ENCODE measurements at places on chromosomes 13 and 19.

DNA sequence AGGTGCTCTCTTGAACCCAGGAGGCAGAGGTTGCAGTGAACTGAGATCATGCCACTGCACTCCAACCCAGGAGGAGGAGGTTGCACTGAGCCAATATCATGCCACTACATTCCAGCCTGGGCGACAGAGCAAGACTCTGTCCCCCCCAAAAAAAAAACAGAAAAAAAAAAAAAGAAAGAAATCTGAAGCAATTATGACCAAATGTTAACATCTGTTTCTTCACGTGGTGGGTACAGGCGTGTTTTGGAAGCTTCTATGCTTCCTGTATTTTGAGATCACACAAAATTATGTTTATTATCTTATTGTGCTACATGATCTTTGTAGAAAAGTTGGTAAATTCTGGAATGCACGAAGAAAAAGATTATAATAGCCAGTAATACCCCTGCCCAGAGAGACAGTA lies 2.7 kb upstream of the ACP5 start:
- DNase-seq, result no peak

DNA sequence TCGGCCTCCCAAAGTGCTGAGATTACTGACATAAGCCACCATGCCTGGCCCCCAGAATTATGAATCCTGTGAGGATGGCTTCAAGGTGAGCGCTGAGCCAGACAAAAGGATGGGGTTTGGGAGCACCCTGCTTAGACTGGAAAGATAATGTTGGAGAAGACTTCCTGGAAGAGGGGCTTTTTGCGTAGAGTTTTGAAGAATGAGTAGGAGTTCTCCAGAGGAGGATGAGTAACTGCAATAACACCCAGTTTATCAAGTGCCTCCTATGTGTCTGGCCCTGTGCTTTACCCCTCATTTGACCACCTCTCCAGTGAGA lies 641 bp upstream of the GDF15 start:
- DNase-seq, result no peak

DNA sequence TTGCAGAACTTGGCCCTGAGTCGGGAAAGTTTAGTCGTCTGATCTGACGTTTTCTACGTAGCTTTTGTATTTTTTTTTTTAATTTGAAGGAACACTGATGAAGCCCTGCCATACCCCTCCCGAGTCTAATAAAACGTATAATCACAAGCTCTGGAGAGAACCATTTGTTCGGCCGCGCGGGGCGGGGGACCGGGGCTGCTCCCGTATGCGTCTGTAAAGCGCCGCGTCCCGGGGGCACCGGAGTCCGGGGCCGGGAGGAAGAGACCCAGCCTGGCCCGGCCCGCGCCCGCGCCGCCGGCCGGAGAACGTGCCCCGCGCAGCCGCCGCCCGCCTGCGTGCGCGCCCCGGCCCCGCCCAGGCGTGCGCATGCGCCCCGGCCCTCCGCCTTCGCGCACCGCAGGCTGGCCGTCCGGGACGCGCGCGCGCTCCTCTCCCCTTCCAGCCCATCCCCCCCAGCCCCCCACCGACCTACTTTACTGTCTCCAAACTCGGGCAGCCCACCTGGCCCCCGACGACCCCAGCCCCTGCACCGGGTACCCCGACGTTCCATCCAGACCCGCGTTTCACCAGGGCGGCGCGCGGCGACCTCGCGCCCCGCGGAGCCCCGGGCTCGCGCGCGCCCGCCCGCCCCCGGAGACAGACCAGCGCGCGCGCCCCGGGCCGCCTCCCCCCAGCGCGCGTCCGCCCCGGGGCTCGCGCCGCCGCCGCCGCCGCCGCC lies 785 bp upstream of the USF2 start:
- no peak for DNase-seq

DNA sequence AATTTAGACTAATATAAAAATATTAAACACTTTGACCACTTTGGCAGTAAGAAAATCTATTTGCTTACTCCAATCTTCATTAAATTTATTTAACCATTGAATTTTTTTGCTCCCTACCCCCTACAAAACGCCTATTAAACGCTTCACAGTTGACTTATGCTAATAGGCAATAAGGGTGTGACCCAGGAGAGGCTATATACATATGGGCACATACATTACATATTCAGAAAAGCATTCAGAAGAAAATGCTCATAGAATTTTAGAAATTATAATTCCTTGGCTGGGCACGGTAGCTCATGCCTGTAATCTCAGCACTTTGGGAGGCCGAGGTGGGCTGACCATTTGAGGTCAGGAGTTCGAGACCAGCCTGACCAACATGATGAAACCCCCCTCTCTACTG lies 95.6 kb upstream of the STARD13 start:
- no peak for DNase-seq

DNA sequence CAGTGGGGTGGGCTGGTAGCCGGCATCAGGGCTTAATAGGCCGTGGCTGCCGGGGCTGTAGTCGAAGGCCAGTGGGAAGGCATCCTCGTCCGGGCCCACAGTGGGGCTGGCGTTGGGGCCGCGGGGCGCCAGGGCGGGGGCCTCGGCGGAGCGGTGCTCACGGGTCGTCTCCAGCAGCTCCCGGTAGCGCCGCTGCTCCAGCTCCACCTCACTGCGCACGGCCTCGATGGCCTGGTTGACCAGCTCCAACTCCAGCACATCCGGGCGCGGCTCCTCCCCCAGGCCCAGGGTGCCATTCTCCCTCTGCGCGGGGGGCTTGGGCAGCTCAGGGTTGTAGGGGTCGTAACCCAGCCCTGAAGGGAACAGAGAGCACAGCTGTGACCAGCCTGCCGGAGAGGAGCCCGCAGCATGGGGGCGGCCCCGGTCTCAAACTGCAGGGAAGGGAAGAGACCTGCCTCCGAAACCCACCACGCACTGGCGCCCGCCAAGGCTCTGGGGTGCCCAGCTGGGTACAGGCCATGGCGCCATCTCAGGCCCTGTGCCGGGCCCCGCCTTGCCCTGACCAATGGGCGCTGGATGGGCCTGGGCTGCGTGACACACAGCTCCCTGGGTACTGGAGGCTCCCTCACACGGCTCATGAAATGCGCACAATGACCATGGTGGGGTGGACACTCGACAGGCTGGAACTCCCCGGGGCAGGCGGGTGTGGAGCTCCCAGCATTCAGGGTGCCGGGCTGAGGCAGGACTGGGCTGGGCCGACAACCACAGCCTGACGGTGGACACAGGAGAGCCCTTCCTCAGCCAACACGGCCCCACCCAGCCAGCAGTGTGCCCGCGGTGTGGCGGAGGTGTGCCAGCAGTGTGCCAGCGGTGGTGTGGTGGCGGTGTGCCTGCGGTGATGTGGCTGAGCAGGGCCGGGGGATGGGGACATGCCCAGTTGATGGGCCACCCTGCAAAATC lies 16.5 kb upstream of the ATP8B3 start:
- DNase-seq, result no peak
